ENCODE measurements at places on chromosomes 11 and 22.

- DNase-seq, result no peak
Observed at GRCh38 chr11:104704146-104704830, 194.0 kb downstream of the CASP12 start.

- DNase-seq, result no peak
Observed at GRCh38 chr11:126153972-126154371, 57.5 kb downstream of the RPUSD4 start.

DNA sequence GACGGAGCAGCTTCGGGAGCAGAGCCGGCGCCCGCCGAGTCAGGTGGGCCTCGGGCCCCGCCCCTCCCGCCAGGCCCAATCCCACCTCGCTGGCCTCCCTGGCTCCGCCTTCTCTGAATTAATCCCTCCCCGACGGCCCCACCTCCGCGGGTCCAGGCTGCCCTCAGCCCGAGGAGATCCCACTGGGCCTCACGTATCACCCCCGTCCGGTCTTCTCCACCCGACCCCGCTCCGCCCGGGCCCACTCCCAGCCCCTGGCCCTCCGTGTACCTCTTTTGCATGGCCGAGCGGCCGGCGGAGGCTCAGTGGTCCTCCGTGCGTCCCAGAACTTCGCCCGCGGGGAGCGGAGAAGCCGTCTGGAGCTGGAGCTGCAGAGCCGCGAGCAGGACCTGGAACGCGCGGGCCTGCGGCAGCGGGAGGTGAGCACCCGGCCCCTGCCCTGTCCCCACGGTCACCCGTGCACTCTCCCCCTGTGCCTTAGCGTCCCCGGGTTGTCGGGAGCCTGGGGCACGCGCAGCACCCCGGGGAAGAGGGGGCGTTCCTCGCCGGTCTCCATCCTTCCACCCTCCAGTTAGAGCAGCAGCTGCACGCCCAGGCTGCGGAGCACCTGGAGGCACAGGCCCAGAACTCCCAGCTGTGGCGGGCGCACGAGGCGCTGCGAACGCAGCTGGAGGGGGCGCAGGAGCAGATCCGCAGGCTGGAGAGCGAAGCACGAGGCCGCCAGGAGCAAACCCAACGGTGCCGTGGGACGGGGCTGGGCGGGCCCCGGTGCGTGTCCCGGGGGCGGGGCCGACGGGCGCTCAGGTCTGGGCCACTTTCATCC, 2.2 kb upstream of the CD151 start:
- peak; percentile 62 for DNase-seq

DNA sequence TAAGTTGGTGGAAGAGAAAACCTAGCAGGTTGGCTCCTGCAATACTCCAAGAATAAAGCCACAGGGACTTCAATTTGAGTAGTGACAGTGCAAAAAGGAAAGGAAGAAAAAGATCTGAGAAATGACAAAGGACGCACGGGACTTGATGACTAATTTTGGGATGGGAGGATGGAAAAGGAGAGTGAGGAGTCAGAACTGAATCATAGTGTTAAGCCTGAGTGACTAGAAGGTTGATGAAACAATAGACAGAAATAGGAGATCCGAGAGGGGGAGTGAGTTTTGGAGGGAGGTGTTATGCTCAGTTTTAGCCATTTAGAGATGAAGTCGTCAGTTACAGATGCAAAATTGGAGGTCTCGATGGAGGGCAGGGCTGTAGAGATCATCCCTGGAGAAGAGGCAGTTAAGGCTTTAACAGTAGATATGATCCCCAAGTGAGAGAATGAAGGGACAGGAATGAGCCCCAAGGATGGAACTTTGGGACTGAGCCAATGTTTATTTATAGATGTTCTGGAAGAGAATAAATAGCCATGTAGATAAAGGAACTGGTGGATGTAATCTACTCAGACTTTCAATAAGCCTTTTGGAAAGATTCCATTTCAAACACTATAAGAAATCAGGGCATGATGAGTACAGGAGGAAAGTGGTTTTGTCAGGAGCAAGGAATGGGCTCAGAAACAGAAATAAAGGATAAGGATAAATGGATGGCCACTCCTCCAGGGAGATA, 108.9 kb upstream of the NCAM1 start:
- no peak for DNase-seq

GRCh38 chr11:77472991-77473800, 698 bp downstream of the PAK1 start:
- peak; percentile 59 for DNase-seq

DNA sequence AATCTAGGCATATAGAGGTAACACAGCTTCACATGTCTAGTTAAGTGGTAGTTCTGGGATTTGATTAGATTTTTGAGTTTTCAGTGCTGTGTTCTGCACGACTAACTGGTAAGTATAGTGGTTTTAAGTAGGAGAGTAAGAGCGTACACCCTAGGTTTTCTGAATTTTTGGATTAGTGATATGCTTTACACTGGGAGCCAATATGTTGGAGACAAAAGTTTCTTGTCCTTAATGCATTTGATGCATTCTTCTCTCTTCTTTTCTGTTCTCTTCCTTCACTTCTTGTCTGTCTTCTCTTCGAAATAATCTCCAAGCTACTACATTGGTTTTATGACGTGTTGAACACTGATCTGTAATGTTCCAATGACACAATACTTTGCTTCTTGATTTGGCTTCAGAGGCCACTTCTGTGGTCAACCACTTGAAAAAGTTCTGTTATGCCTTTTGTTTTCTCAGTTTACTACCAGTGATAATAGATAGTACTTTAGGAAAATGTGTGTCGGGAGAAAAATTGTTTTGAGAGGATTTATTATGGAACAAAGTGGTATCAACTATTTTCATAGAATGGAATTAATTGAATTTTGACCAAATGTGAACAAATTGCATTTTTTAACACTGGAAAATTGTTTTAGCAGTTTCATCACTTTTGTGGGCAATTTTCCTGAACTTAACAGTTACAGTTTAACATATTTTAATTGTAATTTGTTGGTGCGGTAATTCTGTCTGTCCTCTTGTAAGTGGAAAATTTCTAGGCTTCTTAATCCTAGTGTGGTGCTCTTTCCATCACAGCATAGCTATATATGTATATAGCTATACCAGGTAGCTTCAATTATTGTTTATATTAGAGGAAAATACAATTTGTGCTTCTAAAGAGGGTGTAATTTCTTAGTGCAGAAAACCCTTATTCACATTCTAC, 2.6 kb downstream of the PDE3B start:
- no peak for DNase-seq

DNA sequence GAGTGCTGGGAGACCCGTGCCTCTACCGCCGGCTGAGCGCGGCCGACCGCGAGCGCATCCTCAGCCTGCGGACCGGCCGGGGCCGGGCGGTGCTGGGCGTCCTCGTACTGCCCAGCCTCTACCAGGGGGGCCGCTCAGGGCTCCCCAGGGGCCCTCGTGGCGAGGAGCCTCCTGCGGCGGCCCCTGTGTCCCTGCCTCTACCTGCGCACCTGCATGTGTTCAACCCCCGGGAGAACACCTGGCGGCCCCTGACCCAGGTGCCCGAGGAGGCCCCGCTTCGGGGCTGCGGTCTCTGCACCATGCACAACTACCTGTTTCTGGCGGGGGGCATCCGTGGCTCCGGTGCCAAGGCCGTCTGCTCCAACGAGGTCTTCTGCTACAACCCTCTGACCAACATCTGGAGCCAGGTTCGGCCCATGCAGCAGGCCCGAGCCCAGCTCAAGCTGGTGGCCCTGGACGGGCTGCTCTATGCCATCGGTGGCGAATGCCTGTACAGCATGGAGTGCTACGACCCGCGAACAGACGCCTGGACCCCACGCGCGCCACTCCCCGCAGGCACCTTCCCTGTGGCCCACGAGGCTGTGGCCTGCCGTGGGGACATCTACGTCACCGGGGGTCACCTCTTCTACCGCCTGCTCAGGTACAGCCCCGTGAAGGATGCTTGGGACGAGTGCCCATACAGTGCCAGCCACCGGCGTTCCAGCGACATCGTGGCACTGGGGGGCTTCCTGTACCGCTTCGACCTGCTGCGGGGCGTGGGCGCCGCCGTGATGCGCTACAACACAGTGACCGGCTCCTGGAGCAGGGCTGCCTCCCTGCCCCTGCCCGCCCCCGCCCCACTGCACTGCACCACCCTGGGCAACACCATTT, 3.5 kb downstream of the KLHDC7B start:
- no peak for DNase-seq

DNA sequence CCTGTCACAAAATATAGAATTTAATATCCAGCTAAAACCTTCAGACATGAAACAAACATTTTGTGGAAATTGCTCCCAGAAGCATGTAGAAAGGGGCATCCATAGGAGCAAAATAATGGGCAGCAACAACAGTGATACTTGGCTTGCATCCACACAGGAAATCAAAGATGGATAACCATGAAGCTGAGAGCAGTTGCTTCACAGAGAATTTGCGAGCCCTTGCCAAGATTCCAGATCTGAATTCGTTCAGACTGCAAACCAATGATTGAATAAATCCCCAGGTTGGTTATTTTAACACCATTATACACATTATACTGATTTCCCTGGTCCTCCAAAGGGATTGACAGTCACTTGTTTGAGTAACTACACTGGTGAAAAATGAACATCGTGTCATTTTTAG, 15.6 kb upstream of the OR51L1 start:
- no peak for DNase-seq

DNA sequence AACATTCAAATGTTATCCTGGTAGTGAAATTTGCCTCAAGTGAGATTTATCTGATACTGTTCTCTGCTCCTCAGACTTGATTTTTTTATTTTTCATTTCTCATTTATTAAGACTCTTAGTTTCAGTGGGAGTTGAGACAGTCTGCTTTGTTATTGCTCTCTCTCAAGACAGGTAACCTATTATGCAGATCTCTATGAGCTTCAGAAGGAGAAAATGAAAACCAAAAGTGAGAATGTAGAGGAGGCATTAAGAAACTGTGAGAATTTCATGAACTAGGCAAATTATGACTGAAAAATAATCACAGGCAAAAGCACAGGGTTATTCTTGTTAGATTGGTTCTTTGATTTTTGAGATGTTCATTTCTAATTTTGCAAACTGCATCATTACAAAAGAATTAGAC, 290.0 kb upstream of the CHORDC1 start:
- DNase-seq, result no peak

DNA sequence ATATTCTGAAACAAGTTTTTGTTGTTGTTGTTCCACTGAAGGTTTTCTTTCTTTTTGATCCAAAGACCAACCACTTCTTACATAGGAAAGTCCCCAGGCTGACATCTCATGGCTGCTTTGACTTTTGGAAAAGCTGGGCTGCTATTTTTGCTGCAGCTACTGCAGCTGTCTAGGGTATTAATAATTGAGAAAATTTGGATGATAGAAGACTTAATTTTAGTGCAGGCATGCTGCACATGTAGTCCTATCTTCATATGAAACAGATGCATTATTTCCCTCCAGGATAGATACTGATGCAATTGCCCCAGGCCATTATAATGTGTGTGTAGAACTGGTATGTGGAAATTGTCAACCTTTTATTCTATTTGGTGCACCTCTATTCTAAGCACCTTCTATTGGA, 131.4 kb downstream of the NAV2 start:
- no peak for DNase-seq

- peak; percentile 85 for DNase-seq
Observed at GRCh38 chr22:46798366-46799350, 36.2 kb downstream of the TBC1D22A start.

- peak; percentile 62 for DNase-seq
Observed at GRCh38 chr11:105000797-105001196, 22.2 kb downstream of the CASP5 start.

DNA sequence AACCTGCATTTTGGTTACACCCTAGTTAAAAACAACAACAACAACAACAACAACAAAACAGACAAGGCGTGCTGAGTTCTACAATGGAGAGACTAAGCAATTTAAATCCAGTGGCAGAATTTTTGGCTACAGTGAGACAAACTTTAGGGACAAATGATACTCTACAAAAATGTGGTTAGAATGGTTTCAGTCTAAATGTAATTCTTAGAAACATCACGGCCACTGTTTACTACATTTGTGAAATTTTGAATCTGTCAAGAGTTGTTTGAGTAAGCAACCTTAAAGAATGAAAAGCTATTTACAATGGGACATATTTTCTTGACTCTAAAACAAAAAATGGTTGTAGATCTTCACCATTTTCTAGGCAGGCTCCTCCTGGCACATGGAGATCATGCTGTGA, 259.4 kb downstream of the SWAP70 start:
- DNase-seq, result no peak

GRCh38 chr11:116331381-116331780, 441.4 kb downstream of the BUD13 start:
- DNase-seq, result no peak

GRCh38 chr11:114977651-114978050, 299.3 kb downstream of the NXPE2 start:
- no peak for DNase-seq

GRCh38 chr11:32575070-32575469, 8.6 kb upstream of the EIF3M start:
- no peak for DNase-seq

DNA sequence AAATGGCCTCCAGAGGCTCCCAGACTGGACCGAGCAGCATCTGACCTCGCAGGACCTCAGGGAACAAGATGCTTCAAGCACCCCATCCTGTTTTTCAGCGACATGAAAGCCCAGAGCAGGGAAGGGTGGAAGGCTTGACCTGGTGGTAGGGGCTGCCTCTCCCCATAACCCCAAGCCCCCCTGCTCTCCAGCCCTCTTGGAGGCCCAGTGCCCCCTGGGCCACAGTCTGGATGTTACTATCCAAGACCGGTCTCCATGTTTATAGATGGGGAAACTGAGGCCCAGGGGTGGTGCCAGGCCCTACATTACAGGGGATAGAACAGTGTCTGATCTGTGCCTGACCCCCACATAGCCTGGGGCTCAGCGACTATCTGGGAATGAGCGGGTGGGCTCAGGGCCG, 7.0 kb downstream of the FGF3 start:
- DNase-seq, result no peak

DNA sequence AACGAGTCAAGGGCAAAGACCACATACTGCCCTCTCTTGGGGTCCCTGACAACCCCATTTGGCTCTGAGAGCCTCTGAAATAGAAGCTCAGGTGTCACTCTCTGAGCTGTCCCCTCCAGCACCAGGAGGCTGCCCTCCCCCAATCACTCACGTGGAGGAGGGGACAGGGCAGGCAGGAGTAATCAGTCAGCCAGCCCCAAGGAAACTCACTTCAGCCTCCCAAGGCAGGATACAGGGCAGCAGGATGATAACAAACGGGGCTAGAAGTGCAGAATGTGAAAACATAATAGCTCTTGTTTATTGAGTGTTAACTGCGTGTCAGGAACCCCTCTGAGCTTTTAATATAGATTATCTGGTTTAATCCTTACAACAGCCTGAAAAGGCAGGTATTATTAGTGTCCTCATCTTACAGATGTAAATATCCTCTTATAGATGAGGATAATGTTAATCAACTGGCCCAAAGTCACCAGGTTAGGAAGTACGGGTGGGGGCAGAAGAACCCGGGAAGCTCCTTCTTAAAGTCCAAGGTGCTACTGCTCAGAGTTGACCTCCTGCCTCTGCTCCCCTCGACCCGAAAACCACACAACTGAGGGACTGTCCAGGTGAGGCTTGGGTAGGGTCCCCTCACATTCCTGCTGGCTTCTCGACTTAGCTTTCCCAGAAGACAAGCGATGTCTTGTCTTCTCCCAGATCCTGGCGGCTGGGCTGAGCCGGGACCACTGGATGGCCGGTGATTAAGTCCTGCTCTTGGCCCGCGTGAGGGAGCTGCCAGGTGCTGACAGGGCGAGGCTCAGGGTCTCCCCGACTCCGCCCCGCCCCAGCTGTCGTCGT, 2.7 kb downstream of the CHRM4 start:
- DNase-seq, result no peak

Data from stimulated activated CD4-positive, alpha-beta T cell treated with anti-CD3 and anti-CD28 coated beads, Interleukin-2, amount 100 ng/mL, for 24 hours (primary cell).